ENCODE measurements at places on chromosomes 16 and 17.

DNA sequence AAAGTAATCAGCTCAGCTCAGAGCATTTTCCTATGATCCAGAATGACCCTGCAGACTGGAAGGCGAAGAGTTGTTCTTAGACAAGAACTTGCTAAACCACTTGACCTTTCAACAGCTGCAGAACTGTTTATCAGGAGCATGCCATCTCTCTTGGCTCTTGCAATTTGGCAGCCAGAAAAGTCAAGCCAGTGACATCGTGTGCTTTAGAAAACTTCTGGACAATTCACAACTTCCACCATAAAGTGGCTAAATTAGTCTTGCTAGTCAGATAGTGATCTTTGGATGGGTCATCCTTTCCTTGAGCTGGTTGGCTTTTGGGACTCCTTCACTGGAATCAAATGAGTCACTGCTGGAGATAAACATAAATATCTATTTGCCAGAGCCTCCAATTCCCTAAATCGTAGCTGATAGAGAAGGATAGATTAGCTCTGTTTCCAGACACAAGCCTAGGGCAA lies 146.5 kb downstream of the MAP2K6 start:
- DNase-seq = no peak

DNA sequence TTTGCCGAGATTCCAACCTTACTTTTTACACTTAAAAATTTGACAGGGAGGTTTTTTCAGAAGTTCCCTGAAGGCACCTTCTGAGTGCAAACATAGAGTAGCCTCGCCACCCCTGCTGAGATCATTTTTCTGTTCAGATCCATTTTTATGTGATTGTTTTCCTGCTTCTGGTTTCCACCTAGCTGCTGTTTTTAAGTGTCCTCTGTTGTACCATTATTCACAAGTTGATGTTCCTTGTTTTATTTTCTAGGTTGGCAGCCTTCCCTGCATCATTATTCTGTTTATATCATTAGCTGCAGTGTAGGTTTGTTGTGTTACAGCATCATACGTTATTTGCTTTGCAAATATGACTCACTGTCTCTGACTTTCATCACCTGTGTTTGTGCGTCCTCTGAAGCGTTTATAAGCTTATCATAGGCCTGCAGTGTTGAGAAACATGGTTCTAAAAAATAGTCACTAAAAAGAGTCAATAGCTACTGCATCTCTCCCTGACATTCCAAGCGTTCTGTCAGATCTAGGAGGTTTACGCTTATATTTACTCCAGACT lies 116.9 kb upstream of the CLEC3A start:
- no peak for DNase-seq

DNA sequence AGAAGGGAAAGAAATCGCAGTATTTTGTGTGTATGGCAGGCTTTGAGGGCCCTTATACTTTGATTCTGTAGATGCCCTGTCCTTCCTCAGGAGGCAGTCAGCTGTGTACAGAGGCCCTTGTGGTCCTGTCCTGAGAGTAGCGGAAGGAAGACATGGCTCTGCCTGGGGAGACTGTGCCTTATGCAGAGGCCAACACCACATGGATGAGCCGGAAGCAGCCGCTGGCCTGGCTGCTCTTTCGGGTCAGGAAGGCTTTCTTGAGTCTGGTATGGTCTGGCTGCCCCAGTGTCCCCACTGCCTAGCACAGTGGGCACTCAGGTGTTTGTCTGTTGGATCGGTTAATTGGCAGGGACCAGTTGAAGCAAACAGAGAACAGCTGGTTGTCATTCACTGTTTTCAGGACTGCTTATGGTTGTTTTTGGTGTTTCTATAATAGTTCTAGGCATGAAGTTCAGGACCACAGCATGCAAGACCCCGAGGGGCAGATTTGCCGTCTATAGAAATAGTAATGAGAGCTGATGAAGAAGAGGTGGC lies 12.4 kb downstream of the USP10 start:
- DNase-seq = no peak

- DNase-seq = no peak
Measured at GRCh38 chr17:28345419-28346198, 10.0 kb downstream of the TNFAIP1 start.

- DNase-seq = no peak
Measured at GRCh38 chr17:8893621-8894201, 26.2 kb upstream of the PIK3R6 start.

GRCh38 chr17:70476368-70476767 lies 307.0 kb downstream of the KCNJ2 start:
- no peak for DNase-seq

- no peak for DNase-seq
Measured at GRCh38 chr16:20309786-20310185, 17.5 kb downstream of the GP2 start.

- DNase-seq = no peak
Measured at GRCh38 chr16:56371660-56371937, 53.7 kb downstream of the AMFR start.

- DNase-seq = peak; percentile 35
Measured at GRCh38 chr17:63701868-63702720, 2.2 kb upstream of the LIMD2 start.

DNA sequence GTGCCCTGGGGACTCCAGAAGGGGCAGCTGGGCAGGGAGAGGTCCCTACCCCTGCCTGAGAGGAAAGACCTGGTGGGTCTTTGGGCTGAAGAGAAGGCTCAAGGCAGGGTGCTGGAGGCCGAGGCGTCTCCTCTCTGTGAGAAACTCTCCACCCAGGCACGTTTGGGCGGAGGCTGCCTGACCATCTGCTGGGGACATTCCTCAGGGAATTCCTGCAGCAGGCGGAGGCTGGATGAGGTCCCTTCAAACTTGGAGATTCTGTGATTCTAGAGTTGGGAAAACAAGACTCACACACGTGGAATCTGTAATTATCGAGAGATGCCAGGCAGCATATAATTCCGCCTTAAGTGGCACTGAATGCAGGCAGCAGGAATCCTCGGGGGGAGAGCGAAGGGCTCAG lies 21.1 kb upstream of the PHF12 start:
- DNase-seq = no peak

DNA sequence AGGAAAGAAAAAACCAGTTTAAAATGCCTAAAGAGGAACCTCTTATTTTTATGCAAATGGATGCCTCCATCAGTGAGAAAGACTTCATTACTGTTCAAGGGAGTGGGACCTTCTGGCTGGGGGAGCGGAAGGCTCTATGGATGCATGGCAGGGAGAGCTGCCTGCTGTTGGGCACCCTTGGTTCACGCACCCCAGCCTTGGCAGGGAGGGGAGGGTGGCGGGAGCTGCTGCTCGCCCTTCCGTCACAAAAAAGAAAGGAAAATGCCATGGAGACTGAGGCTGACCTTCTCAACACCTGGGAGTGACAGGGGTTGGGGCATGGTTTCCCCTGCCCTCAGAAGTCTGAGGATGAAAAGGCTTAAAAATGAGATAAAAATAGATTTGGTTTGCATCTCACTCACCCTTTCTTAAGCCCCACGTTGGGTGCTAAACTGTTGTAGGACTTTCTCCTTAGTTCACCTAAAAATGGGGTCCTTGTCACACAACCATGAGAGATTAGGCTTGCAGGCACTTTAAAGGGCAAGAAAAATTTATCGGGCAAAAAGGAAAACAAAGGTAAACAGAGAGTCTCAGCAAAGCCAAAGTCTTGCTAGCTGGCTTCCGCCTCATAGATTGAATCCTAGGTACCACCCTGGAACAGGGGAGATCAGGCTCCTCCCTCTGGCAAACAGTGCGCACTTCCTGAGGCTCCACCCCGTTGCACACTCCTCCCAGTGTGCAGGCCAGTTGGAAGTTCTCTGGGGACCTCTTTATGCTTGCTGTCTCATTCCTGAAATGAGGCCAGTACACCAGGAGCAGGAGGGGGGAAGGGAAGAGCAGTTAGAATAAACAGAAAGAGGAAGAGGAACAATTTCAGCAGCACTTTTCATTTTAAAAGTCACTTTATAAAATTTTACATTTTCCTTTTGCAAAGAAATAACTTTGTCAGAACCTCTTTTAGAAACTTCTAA lies 31.6 kb downstream of the PHKB start:
- no peak for DNase-seq

DNA sequence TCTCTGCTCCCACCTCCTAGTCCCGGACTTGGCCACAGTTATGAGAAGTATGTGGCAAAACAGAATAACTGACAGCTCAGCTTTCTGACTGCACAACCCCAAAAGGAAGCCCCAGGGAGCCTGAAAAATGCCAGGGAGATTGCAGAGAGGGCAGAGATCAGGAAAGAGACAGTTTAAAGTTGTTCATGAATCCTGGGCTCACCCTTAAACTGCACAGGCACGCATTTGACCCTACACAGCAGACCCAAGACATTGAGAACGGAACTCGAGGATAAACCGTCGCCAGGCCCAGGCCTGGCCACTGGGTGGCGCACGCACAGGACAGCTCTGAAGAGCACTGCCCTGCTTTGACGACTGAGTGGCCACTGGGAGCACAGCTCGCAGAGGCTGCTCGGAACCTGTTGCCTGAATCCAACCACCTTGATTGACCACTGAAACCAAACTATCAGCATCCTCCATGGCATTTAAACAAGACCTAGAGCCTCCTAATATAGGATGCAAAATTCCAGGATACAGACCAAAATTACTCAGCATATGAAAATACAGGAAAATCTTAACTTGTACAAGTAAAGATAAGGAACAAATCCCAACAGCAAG lies 114.0 kb downstream of the C16orf95 start:
- DNase-seq = no peak

GRCh38 chr17:61458000-61458399 lies 5.8 kb downstream of the TBX4 start:
- no peak for DNase-seq

- no peak for DNase-seq
Measured at GRCh38 chr16:55042556-55043432, 112.1 kb downstream of the IRX5 start.

DNA sequence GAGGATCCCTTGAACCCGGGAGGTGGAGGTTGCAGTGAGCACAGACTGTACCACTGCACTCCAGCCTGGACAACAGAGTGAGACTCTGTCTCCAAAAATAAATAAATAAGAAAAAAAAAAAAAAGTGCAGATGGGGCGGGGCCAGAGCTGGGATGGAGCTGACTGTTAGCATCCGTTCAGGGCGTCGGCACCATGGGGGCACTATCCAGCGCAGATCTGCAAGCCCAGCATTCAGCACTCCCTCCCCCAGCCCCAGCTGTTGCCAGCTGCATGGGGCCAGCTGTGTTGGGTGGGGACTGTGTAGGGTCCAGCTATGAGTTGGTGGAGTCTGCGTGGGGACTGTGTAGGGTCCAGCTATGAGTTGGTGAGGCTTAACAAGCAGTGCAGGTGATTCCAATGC lies 13.3 kb downstream of the GPRC5C start:
- DNase-seq = no peak

DNA sequence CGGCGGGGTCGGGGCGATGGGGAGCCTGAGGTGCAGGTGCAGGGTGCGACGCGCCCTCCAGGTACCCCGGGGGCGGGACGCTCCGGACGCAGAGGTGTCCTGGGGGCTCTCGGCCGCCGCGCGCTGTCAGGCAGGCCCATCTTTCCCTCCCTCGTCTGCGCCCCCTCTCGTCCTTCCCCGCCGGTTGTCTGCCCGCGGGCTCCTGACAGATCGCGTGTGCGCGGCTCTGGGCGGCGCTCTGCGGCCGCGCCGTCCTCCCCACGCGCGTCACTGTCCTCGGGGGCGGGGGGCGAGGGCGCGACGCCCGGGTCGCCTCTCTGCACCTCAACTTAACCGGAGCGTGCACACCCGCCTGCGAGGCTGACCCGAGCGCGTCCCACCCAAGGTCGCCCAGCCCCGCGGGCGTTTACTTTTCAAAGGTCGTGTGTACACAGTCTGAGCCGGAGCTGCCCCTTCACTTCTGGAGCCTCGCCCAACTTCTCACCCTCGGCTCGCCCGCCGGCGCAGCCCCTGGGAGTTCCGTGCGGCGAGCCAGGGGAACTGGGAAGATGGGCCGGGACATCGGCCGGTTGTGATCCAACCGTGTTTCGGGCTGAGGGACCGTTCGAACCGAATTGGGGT lies 512 bp downstream of the AKAP1 start:
- DNase-seq = peak; percentile 49

DNA sequence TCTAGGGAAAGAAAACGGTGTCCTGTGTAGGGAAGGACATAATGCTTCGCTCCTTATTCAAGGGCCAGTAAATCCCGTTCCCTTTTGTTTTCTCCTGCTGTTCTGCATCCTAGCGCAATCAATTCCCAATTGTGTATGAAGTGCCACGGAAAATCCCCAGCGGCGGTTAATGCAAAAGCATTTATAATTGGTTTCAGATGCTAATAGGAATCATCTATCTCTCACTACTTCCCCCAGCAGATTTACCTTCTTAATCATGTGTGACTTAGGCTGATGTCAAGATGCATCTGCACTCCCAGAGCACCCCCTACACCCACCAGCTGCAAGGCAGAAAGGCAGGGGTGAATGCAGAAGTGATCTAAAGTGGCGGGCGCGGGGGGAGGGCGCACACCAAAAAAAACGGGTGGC lies 32.7 kb upstream of the SSTR2 start:
- DNase-seq = no peak

GRCh38 chr16:72202014-72202413 lies 30.1 kb upstream of the PMFBP1 start:
- no peak for DNase-seq

DNA sequence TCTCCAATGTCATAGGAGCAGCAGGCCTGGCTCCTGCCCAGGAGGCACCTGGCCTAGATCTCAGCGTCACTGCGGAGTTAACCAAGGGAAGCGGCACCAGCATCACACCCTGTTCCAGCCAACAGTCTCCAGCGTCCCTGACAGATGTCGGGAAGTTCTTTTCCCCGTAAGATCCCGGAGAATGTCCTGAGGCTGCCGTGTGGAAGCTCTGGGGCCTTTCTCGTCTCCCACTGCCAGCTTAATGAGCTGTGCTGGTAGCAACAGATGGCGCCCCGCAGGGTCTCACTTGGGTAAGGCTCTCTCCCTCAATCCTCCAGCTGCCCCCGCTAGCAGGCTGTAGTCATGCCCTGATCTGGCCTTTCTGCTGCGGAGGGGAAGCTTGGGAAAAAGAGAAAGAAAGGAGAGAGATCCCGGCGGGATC lies 57.5 kb downstream of the MARCHF10 start:
- no peak for DNase-seq

- DNase-seq = no peak
Measured at GRCh38 chr16:50457979-50458491, 89.2 kb upstream of the BRD7 start.

DNA sequence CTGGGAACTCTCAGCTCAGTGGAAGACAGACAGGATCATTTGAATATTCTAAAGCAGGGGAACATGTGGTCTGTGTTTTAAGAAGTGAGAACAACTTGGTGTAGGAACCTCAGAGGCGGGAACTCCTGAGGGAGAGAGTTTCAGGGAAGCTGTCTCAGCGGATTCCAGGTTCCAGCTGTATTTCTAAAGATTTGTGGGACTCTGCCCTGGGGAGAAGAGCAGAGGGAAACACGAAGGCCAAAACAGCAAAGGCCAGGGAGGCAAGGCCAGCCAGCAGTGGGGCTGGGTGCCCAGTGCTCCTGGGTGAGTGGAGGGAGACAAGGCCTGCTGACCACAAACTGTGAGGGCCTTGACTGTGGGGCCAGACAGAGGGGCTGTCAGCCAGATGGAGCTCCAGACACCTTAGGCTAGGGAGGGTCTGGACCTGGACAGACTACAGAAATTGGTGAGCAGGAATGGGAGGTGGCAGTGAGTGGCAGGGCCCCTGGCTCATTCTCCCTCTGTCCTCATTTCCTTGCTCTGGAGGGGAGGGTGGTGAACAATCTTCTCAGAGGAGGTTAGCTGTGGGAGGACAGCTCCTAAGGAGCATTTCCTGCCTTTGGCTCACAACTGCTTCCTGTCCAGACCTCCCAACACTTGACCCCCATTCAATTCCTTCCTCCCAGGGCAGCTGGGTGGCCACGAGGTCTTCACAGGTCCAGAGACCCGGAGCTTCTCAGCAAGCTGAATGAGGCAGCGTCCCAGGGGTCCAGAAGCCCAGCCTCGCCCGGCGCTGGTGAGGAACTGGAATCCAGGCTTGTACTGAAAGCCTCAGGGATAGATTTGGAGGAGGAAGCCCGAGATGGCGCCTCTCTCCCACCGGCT lies 21.0 kb upstream of the FZD2 start:
- DNase-seq = no peak

GRCh38 chr16:52976539-52977167 lies 76.0 kb downstream of the CHD9NB start:
- DNase-seq = no peak
